ENCODE measurements at places on chromosomes 13 and 19.

DNA sequence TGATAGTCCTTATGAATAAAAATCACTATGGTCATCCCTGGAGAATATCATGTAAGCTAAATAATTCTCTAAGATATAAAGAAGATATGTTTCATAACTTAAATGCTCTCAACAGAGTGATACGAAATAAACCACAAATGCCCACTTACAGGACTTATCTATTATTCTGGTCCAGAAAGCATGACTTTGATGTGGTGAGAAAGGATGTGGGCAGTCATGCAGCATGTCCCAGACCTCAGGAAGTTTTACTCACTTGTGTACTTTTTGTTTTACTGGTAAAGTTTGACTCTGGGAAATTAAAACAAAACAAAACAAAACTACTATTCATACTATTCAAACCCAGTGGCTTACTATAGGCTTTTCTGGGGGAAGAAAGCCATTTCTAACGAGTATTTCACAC, 483.2 kb upstream of the SLITRK6 start:
- peak; percentile 10 for DNase-seq

DNA sequence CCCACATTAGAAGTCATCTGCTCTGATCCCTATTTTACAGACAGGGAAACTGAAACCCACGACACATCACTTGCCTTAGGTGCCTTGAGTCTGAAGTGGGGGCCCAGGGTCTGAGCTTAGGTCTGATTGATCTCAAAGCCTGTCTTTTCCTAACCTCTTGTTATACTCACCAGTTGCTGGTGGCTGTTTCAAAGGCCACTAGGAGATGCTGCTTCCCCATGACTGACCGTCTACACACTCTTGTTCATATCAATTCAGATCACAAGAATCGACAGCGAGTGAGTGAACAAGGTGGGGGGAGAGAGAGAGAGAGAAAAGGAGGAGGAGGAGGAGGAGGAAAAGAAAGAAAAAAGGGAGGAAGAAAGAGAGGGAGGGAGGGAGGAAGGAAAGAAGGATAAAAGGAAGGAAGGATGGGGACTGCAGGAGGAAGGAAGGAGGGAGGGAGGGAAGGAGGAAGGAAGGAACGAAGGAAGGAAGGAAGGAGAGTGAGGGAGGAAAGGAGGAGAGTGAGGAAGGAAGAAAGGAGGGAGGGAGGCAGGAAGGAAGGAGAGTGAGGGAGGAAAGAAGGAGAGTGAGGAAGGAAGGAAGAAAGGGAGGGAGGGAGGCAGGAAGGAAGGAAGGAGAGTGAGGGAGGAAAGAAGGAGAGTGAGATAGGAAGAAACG, 3.3 kb downstream of the OR10H1 start:
- no peak for DNase-seq

DNA sequence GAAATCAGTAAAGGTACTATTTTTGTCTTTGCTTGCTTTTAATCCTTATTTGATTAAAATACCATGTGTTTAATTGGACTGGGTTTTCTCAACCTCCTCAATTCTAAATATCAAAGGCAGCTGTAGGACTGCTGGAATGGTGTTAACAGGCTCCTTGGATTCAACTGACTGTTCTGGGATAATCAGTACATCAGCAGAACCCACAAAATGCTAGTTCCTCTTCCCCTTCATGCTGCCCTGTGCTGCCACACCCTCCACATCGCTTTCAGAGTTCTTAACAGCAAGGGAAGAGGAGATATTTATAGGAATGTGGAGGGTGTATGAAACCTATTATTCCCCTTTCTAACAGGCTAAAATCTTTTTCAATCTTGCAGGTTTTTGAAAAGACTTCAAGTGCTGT, 82.4 kb downstream of the KCTD12 start:
- DNase-seq: no peak

DNA sequence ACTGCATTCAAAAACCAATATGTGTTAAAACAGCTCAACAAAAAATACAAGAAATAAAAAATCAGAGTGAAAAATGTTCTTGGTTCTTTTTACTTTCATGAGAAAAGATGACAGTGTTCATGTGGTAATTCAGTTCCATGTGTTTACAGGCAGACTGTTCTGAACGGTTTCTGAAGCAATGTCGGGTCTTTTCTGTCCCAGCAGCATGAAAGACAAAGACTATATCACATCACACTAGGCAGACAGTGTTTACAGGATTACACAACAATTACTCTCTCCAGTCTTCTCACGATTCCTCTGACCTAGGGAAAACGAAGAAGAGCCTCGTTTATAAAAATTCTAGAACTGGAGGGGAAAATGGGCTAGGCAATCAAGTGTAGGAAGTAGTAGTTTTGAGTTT, 83.4 kb downstream of the UBL3 start:
- no peak for DNase-seq

GRCh38 chr13:90999401-90999800, 348.1 kb upstream of the MIR17HG start:
- no peak for DNase-seq

All from RPMI7951 (cell line).